ENCODE measurements at places on chromosomes 3 and 15. TPM values are rescaled to one million over a fixed set of nuclear protein-coding genes. Genes with fewer than 3 reads are reported as not detected.

- no peaks in the 10 kb centered on the region for H3K4me1 ChIP-seq
- no peak overlapping the region for H3K27ac ChIP-seq
- no peak for DNase-seq
- H3K4me3 ChIP-seq, result no peak overlapping the region
- no peaks in the 10 kb centered on the region for H3K36me3 ChIP-seq
Observed at GRCh38 chr3:113055201-113055600, 64.4 kb downstream of the GTPBP8 start.

GRCh38 chr3:38004415-38005075 lies 14.0 kb downstream of the VILL start:
- H3K4me1 ChIP-seq, result no peaks in the 10 kb centered on the region
- no peaks in the 10 kb centered on the region for H3K27me3 ChIP-seq
- H3K4me3 ChIP-seq, result no peak overlapping the region
- DNase-seq, result no peak

DNA sequence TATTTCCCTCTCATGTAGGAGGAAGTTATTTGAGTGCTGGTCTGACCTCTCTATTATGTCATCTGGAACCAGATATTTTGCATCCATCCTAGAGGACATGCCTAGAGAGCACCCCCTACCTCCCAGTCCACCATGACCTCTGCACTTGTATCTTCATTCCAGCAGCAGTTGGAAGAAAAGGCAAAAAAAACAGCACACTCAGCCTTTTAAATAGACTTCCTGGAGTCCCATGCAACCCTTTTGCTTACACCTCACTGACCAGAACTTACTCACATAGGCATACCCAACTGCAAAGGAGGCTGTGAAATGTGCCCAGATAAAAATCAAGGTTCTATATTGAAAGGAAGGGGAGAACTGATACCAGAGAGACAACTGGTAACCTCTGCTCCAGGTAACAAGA lies 92.3 kb upstream of the FHIT start:
- no peak overlapping the region for H3K4me3 ChIP-seq
- no peaks in the 10 kb centered on the region for H3K27me3 ChIP-seq

DNA sequence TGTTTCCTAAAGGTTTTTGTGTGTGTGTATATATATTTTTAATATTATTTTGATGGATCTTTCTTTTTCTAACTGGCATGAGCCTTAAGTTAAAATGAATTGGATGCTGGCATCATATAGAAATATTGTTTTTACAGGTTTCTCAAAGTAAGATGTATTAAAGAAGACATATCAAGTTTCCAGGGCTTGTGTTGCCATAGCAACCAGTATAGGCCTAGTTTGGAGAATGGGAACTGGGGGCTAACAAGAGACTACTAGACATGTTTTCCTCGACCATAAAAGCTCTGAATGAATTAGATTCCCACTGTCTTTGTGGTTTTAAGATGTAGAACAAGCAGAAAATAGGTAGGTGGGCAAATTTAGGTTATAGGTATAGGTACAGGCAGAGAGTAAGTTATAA lies 771.4 kb downstream of the TUSC7 start:
- no peaks in the 10 kb centered on the region for H3K4me1 ChIP-seq
- H3K27me3 ChIP-seq, result no peaks in the 10 kb centered on the region
- no peaks in the 10 kb centered on the region for H3K36me3 ChIP-seq
- H3K4me3 ChIP-seq, result no peak overlapping the region

DNA sequence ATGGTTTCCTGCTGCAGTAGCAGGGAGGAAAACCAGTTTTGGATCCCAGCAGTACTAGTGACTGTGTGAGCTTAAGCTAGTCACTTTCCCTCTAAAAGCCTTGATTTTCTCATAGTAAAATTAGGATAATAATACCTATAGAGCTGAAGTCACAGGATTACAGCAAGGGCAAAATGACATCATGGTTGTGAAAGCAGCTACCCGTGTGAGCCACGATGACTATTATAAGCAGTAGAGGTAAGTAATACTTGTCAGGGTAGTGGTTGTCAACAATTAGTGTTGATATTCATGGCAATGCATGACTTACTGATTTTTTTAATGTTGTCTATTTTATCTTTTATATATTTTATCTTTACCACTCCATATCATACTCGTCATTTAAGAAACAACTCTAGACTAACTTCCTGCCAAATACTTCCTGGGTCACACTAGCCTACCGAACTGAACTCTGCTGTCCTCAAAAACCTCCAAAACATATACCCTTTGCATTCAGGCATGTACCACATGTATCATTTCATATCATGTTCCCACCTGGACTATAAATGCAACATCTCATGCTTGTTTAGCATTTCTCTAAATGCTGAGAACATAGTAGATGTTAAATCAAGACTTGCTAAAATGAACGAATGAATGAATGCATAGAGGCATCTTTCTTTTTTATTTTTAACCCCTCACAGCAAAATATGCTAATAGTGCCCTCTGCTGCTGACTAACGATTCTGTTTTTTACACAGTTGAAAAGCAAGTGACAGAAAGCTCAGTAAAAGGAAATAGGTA lies 172.6 kb downstream of the P3H2 start:
- DNase-seq, result no peak
- no peaks in the 10 kb centered on the region for H3K4me1 ChIP-seq
- H3K36me3 ChIP-seq, result no peaks in the 10 kb centered on the region
- no peaks in the 10 kb centered on the region for H3K27me3 ChIP-seq
- no peak overlapping the region for H3K27ac ChIP-seq

- no peak for DNase-seq
- no peaks in the 10 kb centered on the region for H3K4me1 ChIP-seq
- no peaks in the 10 kb centered on the region for H3K36me3 ChIP-seq
- H3K27me3 ChIP-seq, result no peaks in the 10 kb centered on the region
Observed at GRCh38 chr15:74913041-74913440, 6.4 kb upstream of the FAM219B start.

DNA sequence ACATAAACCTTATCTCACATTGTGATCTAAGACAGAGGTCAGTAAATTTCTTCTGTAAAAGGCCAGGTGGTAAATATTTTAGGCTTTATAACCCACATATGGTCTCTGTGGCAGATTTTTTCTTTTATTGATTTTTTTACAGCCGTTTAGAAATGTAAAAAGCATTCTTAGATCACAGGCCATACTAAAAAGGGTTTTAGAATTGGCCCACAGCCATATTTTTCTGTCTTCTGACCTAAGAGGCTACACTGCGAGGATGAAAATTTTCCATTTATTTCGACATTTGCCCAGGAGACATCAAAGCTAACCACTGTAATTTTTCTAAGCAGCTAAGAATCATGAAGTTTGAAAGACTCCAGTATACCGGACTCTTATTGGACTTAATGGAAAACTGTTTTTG lies 377.2 kb upstream of the SGO1 start:
- no peaks in the 10 kb centered on the region for H3K27me3 ChIP-seq
- no peak for DNase-seq
- no peaks in the 10 kb centered on the region for H3K4me1 ChIP-seq
- H3K27ac ChIP-seq, result no peak overlapping the region
- no peaks in the 10 kb centered on the region for H3K36me3 ChIP-seq
- no peak overlapping the region for H3K4me3 ChIP-seq

The MOBP gene
- total RNA-seq, result not detected

The PDE8A gene
- 31.9 TPM for total RNA-seq

All from naive thymus-derived CD4-positive, alpha-beta T cell (primary cell).